ENCODE measurements at places on chromosomes 5 and 9.

- DNase-seq = no peak
Observed at GRCh38 chr5:158560170-158560569, 539.5 kb downstream of the EBF1 start.

- DNase-seq = no peak
Observed at GRCh38 chr5:776862-777711, 7.4 kb downstream of the ZDHHC11B start.

DNA sequence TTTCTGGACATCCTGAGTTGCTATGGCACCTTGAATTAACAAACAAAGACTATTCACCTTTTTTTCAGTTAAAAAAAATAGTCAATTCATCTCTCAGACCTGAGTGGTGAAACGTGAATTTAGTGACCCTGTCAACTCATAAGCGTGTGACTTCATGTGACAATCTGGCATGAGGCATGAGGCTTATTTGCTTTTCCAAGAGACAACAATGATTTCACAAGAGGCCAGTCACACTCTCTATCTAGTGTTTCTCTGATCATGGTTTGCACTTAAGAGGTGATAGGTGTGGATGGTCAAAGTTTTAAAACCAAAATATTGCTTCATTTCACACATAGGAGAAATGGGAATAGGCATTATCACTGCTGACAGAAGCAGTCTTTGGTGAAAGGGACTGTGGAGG lies 559.6 kb upstream of the ACO1 start:
- no peak for DNase-seq

- no peak for DNase-seq
Observed at GRCh38 chr5:154547551-154547950, 69.5 kb upstream of the HAND1 start.
